Stimulated activated CD4-positive, alpha-beta T cell treated with anti-CD3 and anti-CD28 coated beads, Interleukin-15, amount 100 ng/mL, for 24 hours (primary cell): ENCODE measurements at places on chromosomes 4 and X.

DNA sequence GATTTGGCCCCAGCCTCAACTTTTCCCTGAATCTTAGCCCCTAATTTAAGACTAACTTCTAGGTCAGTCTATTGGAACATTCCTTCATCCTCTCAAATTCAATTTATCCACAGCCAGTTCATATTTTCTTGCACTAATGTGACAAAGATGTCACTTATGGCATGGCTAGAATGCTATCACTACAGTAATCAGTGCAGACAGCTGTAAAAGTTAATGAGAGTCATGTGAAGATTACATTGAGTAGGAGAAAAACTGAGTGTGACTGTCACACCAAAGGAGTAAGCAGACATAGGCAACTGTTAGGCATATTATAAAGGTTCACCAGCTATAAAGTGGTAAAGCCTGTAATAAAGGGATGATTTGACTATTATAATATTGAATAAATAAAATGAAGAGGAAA is 42.6 kb downstream of the GABRG1 start:
- no peak for DNase-seq

GRCh38 chr4:119314356-119314755 is 7.6 kb downstream of the FABP2 start:
- no peak for DNase-seq

DNA sequence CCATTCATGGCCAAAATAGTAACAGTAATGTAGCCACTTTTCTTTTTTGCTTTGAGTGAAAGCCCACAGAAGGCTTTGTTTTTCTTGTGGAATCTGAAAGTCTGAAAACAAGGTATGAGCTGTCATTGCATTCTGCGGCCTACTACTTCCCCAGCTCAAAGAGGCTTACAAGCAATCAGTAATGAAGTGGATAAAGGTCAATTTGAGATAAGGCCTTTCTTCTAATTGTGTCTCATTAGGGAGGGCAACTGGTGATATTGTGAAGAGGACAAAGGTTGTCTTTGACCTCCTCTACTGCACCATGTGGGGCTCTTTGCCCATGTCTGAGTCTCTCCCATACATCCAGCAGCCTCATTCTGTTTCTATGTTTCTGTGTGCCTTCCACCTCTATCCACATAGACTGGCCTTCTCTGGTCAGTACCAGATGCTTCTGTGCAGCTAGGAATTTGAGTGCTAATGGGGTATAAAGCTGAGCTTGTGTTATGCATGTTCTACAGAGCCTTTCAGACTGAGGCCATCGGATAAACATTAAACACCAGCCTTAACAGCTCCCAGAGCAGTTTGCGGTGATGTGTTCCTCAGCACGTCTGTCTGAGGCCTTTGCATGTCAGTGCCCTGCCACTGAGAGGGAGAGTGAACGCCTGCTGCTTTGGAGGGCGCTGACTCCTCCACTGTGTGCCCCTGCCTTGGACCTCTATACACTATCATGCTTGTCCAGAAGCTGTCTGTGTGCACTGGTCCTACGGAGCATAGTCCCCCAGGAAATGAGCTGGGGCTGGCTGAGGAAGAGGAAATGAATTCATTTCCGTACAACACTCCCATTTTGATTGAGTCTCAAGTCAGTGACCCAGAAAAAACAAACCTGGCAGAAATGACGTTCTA is 80.2 kb downstream of the SH2D1A start:
- DNase-seq, result no peak

DNA sequence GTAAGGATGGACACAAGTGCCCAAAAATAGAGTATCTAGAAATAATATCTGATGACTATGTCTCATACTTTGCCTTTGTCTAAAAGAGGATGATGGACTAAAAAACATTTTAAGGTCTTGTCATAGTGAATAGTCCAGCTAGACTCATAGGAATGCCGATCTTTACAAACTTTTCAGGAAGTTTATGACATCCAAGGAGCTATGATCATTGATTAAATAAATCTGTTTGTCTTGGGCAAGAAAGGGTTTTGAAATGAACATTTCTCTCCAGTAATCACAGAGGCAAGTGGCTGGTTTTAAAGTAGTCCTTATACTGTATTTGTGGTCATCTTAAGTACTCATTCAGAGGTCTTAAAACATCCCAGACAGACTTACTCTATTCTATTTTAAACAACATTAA is 109.8 kb downstream of the MAPK10 start:
- no peak for DNase-seq

DNA sequence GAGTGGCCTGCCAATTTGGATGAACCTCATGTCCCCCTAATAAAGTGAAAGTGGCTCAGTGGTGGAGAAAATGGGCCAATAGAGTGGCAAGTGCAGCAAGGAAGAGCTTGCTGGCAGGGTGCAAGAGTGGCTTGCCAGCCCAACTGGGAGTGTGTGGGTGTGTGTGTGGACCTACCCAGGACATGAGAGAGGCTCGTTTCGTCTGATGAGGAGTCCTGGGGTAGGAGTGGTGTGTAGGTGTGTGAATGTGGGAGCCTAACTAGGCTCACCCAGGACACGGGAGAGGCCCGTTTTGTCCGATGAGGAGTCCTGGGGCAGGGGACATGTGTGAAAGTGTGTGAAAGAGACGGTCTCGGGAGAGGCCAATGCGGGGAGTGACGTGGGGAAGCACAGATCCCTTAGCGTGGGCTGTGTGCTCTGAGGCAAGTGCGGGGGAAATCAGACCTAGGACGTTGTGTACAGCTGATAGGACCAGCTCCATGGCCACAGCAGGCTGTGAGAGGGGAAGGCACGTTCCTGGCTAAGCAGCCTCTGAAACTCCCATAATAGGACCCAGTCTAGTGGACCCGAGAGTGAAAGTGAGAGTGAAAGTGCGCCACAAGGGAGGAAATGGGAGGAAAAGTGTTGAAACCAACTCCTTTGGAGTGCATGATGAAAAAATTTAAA is 5.3 kb downstream of the GAGE10 start:
- DNase-seq, result peak; percentile 8
